ENCODE measurements at places on chromosomes 5 and 9. TPM values are rescaled to one million over a fixed set of nuclear protein-coding genes. Genes with fewer than 3 reads are reported as not detected.

The MLANA gene
- not detected for total RNA-seq

The HTR1A gene
- total RNA-seq, result not detected

DNA sequence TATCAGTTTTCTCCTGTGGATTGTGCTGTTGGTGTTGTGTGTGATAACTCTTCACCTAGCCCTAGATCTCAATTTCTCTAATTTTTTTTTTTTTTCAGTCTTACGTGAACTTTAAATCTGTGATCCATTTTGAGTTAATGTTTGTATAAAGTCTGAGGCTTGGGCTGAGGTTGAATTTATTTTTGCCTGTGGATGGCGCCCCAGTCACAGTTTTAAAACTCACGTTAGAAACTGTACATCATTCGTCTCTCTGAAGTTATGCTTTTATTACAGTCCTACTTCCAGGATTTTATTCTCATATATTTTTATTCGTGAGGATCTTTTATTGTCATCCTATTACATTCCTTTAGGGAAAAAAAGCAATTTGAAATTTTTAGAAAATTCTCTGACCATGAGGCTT is 103.1 kb downstream of the EHMT1 start:
- peaks cover 64% of the 10 kb centered on the region for H3K36me3 ChIP-seq
- no peaks in the 10 kb centered on the region for H3K27me3 ChIP-seq
- DNase-seq, result no peak
- H3K27ac ChIP-seq, result peak overlapping the region; percentile 90

DNA sequence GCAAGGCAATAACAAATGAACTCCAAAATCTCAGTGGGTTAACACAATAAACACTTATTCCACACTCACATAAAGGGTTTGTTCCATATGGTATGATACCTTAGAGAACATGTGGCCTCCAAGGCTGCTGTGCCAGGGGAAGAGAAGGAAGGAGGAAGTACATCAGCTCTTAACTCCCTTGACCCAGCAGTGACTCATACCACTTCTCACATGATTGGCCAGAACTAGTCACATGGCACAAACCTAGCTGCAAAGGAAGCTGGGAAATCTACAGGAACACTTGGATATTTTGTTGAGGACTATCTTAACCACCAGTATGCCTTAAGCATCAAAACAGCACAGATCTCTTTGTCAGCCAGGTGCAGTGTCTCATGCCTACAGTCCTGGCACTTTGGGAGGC is 99.3 kb downstream of the SLIT3 start:
- no peak overlapping the region for H3K27ac ChIP-seq
- no peak overlapping the region for H3K4me3 ChIP-seq
- no peaks in the 10 kb centered on the region for H3K4me1 ChIP-seq

DNA sequence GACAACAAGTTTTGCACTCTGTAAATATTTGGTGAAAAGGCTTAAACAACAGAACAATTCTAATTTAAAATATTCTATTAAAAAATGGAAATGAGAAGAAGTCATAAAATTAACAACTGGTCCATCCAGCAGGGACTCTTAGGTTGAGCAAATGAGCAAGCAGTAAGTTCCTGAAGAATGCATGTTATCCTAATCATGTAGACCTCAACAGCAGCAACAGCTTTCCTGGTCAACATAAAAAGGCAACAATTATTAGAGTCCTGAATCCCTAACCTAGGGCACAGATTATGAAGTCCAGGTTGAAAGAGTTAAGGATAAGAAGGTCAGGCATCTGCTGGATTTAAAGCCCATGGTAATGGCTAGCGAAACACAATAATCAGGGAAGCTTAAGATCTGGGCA is 120.9 kb downstream of the SSBP2 start:
- H3K27ac ChIP-seq, result no peak overlapping the region
- no peak overlapping the region for H3K4me3 ChIP-seq
- H3K36me3 ChIP-seq, result peaks cover 33% of the 10 kb centered on the region
- peaks cover 10% of the 10 kb centered on the region for H3K4me1 ChIP-seq

GRCh38 chr5:34587355-34588241 is 68.5 kb upstream of the RAI14 start:
- peaks cover 30% of the 10 kb centered on the region for H3K4me1 ChIP-seq
- H3K27me3 ChIP-seq, result no peaks in the 10 kb centered on the region
- H3K36me3 ChIP-seq, result no peaks in the 10 kb centered on the region
- H3K27ac ChIP-seq, result peak overlapping the region; percentile 37
- peak; percentile 66 for DNase-seq

DNA sequence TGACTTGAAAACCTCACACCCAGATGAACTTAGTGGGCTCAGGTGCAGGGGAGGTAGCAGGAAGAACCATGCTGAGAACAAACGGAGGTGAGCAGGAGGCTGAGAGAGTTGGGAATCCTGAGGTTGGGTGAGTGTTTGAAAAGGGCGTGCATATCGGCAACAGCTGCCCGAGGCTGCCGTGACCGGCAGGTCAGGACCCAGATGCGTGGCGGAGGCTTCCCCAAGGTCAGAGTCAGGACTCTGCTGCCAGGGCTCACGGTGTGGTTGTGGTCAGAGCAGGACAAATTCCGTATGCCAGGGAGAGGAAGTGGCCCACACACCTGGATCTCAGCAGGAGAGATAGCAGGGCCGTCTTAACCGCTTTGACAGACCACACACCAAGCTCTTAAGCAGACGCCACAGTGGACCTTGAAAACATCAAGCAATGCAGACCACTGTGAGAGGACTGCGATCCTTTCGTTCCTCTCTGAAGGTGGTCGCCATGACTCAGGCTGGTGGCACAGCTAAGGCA is 43.1 kb downstream of the ADAMTS16 start:
- peaks cover 6% of the 10 kb centered on the region for H3K4me1 ChIP-seq
- no peak for DNase-seq
- no peak overlapping the region for H3K4me3 ChIP-seq
- H3K36me3 ChIP-seq, result no peaks in the 10 kb centered on the region
- no peak overlapping the region for H3K27ac ChIP-seq
- no peaks in the 10 kb centered on the region for H3K27me3 ChIP-seq

All from MCF 10A (cell line).